ENCODE measurements at places on chromosomes 5 and 9.

- DNase-seq = no peak
These were observed 11.3 kb upstream of the SCGB3A1 start for GRCh38 chr5:180602481-180603075.

DNA sequence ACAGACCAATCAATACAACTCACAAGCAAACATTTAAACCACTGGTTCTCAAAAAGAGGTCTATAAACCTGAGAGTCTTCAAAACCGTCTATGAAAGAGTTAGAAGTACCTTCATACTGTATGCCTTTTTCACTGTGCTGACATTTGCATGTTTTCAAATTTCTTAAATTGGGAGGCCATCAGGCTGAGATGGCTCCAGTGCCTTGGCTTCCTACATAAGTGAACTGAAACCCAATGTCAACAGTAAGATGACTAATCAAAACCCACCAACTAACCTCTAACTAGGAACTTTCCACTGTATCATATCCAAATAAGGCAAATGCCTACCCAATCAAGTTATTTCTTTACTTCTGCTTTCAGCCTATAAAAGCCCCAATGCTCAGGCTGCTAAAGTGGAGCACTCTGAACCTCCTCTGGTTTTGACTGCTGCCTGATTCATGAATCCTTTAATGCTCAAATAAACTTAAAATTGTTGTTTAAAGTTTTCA lies 35.1 kb downstream of the FAM13B start:
- peak; percentile 3 for DNase-seq

- peak; percentile 78 for DNase-seq
These were observed 67.1 kb upstream of the GGTA1 start for GRCh38 chr9:121566481-121567465.

DNA sequence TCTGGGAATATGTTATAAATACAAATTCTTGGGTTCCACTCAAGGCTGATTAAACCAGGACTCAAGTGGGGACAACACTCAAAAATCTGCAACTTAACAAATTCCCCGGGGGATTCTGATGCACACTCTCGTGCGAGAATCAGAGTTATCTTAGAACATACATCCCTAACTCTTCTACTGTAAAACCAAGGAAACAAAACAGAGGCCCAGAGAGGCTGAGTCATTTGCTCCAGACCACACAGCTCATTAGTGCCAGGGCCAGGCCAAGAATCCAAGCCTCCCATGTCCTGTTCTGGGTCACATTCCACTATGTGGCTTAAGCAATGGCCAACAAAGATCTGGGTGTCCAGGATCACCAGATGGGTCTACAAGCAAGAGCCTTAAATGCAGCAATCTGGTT lies 166.0 kb downstream of the ADAMTS12 start:
- DNase-seq = peak; percentile 28

- no peak for DNase-seq
These were observed 62.8 kb downstream of the TRPM3 start for GRCh38 chr9:71058660-71059059.

- DNase-seq = no peak
These were observed 159.5 kb upstream of the GRAMD2B start for GRCh38 chr5:126263591-126264184.

DNA sequence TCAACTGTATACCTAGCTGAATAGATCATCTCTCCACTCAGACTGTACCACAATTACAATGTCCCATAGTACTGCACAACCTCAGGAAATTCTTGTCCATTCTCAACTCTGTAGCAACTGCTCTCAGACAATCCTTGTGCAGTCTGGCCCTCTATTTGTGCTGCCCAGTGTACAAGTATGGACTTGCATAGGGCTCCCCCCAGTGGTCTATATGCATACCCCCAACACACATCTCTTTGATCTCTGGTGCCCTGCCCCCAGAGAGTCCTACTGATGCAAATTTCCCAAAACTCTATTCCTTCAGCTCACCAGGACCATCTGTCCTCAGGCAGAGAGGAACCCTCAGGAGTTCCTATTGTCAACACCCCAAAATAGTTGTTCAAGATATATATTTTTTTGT lies 205.3 kb downstream of the SLCO4C1 start:
- DNase-seq = no peak

DNA sequence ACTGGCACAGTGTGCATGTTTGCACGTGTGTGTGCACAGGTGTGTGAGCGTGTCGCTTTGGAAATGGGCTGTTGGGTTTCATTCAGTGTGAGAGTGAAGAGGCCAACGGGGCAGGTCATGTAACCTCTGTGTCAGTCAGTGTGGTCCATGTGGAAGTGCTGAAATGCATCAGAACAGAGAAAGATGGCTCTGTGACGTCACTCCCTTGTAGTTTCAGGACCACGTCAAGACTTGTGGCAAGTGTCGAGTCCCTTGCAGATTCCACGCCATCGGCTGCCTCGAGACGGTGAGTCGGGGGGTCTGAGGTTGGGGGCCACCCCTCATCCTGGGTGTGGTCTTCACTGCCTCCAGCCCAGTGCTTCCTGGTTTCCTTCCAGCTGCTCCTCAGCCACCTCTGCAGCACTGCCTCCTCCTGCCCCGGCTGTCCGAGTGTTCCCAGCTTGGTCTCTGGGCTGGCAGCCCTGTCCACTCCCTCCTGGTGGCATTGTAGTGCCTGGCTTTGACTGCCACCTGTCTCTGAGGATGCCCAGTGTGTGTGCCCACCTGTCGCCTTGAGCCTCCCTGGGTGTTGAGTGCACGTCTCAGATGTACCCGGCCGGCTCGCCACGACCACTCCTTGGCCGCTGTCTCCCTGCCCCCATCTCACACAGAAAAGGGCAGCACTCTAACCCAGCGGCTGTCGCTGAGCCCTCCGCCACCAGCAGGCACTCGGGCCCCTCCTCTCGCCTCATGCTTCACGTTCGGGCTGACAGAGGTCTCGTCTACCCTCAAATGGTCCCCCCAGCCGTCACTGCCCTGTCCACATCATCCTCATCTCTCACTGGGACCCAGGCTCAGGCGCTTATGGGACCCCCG lies 28.0 kb downstream of the FBXW5 start:
- no peak for DNase-seq

- peak; percentile 55 for DNase-seq
These were observed 41.2 kb upstream of the TRIO start for GRCh38 chr5:14101922-14102321.

GRCh38 chr5:177494346-177495195 lies 2.8 kb downstream of the PDLIM7 start:
- peak; percentile 96 for DNase-seq

DNA sequence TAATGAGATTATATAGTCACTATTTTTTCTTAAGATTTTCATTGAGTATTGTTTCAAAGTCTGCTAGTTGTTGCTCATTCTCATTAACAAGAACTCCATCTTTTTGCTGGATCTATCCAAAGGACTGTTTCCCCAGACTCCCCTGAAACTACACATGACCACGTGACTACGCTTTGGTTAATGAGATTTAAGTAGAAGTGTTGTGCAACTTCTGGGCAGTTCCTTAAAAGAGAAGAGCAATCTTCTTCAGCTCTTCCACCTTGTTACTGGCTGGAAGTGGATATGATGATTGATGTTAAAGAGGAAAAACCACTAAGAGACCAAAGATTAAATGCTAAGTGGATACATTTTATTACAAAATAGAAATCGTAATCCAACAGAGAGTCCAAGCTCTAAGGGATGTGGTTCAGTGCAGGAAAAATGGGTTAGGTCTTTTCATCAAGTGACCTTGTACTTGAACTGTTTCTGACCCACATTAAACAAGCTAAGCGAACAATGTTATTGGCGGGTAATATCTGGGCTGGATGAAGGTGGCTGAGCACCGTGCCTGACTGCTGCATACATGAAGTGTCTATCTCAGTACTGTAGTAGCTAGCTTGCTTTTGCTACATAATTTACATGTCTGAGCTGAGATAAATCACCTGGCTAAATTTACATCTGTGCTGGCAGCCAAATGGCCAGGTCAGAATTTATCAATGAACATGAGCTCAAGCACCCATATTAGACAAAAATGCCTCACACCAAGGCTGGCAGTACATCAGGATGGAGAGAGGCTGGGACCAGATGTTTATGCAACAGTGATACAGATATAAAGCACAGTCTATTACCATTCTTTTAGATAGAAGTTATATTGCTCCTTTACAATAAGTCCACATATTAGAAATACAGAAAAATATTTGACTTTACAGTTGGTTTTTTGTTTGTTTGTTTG lies 7.5 kb upstream of the CTNNAL1 start:
- DNase-seq = no peak

DNA sequence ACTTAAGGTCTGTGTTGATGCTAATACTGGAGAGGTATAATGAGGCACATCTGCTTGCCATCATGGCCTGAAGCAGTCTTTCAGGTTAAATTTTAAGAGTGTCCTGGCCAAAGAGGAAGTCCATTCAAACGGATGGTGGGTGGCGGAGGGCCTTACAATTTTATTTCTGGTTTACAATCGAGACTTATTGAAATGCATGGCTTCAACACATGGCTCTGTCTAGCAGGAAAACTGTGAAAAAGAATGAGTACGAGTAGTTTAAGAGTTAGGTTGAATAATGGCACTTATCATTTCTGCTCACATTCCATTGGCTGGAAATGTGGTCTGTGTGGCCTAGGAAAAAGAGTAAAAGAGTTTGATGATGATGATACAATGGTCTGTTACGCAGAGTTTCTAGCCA lies 42.1 kb downstream of the LRRC70 start:
- DNase-seq = no peak

DNA sequence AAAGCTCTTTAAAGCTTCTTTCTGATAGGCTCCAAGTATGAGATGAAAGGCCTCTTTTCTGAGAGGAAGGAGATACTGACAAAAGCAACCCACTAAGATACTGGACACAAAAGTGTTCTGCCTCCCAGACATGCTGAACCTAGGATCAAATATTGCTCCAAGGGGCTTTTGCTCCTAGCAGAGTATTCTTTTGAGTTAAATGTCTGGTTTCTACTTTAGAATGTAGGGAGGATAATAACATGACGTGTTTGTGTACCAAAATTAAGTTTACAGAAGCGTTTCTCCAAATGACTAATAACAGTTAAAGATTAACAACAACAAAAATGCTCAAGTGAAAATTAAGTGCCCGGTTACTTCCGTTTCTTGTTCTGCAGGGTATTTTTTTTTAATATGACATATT lies 2293.3 kb upstream of the C9orf72 start:
- no peak for DNase-seq

- no peak for DNase-seq
These were observed 224.2 kb downstream of the MELK start for GRCh38 chr9:36796671-36797419.

All from fibroblast of skin of abdomen (primary cell).